ENCODE measurements at places on chromosomes 7 and 10.
A peak's percentile ranks its signal among the peaks of the same experiment; 100 is the strongest.

- DNase-seq, result no peak
Observed at GRCh38 chr10:46523962-46524471, 32.4 kb downstream of the GPRIN2 start.

DNA sequence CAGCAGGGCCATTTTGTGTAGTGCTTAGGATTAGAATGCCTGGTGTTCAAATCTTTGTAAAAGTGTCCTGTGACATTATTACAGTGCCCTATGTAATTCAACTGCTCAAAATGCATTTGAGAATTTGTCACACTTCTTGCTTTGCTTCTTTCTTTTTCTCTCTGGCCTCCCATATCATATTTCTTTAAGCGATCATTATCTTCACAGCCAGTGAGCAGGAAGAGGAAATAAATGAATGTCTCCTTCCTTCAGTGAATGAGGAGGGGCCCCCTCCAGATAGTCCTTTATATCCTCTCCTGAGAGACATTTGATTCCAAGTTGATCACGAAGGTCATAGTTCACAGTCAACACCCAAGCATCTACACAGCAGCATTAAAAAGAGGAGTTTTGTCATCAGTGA lies 425.1 kb upstream of the NPVF start:
- no peak for DNase-seq

GRCh38 chr7:130956417-130957136 lies 222.6 kb upstream of the KLF14 start:
- no peak for DNase-seq

DNA sequence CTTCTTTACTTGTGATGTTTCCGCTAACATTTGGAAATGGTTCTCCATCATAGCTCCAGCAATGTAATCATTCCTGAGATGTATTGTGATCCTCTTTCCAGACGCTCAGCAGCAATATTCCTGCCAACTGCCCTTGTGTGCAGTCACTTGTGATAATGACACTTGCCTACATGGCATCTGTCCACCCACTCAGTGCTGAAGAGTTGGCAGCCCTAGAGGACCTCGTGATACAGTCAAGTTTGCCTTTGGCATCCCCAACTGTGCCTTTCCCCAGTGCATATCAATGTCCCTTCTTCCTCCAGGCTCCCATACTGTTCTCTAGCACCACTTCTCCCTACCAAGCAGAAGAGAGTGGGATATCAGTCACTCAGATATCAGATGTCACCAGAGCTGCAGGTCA lies 64.9 kb downstream of the MYOF start:
- no peak for DNase-seq

GRCh38 chr7:105718511-105718925 lies 137.2 kb upstream of the EFCAB10 start:
- no peak for DNase-seq

DNA sequence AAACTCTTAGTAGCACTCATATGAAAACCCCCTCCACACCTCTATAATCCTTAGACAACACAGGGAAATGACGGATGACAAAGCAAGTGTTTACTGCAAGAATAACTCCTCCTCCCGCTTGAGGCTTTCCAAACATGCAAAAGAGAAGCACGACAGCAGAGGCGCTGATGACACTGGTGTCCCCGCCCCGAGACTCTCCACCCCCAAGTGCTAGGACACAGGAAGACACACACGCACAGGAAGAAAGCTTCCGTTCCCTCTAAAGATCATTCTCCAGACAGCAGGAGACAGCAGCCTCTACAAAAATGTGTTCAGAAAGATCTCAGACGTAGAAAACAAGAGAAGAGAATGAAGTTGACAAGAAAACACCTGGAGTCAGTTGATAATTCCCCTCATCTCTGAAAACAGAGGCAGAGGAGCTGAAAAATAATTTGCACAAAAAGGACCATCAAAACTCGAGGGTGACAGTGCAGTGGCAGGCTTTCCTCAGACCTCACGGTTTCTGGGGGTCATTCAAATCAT lies 90.2 kb downstream of the DLG5 start:
- DNase-seq, result peak; percentile 53

- DNase-seq, result no peak
Observed at GRCh38 chr7:106980358-106980685, 64.2 kb upstream of the PRKAR2B start.

DNA sequence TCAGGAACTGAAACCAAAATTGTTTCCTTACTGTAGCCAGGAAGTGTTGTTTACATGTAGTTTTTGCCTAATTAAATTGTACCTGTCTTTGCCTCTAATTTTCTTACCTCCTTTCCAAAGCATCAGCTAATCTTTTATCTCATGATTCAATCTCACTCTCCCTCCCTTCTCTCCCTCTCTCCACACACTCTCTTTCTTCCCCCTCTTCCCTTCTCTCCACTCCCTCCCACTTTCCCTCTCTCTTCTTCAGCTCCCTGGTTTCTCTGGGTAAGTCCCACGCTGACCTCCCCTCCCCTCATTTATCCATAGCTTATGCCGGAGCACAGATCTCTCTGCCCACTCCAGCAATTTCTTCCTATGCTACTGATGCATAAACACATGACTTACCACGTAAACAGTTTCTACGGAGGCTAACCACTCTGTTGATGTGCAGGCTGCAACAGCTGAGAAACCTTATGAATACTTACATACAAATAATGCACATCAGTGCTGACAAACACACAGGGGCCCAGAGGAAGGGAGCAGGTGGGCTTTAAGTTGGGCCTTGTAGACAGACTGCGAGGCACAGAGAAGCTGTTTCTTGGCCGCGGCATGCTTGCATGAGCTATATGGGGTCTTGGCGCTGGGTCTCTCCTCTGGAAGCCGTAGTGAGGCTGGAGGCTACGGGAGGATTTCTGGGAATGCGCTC lies 174.4 kb upstream of the PLXNA4 start:
- DNase-seq, result no peak

DNA sequence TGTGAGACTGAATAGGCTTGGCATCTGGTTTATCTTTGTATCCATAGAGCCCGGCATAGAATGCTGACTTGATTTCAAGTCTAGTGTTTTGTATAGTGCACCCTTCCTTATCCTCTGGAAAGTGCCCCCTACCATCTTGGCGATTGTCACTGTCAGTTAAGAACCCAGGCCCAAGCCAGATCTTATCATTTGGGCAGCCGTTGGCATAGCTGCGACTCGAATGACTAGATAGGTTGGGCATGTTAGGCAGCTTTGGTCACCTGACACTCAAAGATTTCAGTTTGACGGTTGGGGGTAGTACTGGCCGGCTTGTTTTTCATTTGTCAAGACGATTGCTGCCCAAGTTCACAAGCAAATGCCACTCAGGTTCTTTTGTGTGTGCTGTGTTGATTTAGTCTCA lies 6.6 kb downstream of the NIPSNAP2 start:
- DNase-seq, result no peak

GRCh38 chr10:3354174-3354900 lies 181.8 kb upstream of the PITRM1 start:
- DNase-seq, result no peak

- no peak for DNase-seq
Observed at GRCh38 chr7:151430391-151431205, 9.3 kb downstream of the CRYGN start.

- no peak for DNase-seq
Observed at GRCh38 chr10:4426866-4427265, 399.1 kb upstream of the AKR1E2 start.

GRCh38 chr7:120735791-120736190 lies 122.2 kb downstream of the TSPAN12 start:
- no peak for DNase-seq

DNA sequence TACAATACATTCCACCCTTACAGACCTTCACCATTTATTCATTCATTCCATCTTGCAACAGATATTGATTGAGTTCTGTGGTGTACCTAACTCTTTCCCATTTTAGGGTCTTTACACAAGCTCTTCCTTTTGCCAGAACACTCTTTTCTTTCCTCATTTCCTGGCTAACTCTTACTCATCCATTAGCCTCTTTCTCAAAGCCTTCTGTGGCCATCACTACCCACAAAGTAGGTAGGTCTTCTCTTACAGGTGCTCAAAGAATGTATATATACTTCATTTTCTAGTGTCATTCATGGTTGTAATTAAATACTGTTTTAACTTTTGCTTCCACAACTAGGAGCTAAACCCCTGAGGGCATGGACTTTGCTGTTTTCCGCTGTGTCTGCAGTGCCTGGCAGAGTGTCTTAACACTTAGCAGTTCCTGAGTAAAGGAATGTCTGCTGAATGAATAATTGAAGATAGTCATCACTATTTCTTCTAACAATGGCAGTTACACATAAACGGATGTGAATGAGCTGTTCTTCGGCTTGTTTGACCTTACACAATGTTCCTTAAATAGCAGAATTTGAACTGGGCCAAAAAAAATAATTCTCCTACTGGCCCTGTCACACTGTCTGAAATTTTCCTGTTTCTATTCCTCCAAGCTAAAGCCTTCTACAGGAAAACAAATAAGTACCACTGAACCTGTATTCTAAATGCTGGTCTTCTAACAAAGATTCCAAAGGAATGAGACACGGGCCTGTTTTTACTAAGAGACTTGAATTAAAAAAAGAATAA lies 15.1 kb downstream of the BCAP29 start:
- no peak for DNase-seq

DNA sequence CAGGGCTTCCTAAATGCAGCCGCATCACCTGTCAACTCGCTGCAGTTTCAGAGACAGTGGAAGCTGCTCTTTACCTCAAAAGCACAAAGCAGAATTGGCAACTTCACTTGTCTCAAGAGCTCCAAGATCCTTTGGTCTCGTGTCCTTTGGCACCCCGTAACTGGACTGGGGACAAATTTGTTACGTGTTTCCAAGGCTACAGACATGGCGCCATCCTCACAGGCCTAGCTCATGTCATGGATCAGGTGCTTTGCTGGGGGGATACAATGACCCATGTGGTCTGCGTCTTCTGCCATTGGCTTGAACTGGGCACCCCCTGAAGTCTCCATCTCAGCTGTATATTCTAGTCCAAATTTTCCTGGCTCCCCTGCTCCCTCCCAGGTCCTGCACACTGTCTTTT lies 48.6 kb downstream of the CHST3 start:
- no peak for DNase-seq

- no peak for DNase-seq
Observed at GRCh38 chr7:288671-289101, 1.3 kb upstream of the FOXL3 start.

- DNase-seq, result no peak
Observed at GRCh38 chr7:92333866-92334265, 88.1 kb downstream of the ANKIB1 start.

- no peak for DNase-seq
Observed at GRCh38 chr7:155754165-155754564, 58.1 kb downstream of the SHH start.

- DNase-seq, result no peak
Observed at GRCh38 chr7:147771344-147771743, 819.2 kb upstream of the C7orf33 start.

GRCh38 chr10:114990586-114990985 lies 52.6 kb downstream of the TRUB1 start:
- no peak for DNase-seq

DNA sequence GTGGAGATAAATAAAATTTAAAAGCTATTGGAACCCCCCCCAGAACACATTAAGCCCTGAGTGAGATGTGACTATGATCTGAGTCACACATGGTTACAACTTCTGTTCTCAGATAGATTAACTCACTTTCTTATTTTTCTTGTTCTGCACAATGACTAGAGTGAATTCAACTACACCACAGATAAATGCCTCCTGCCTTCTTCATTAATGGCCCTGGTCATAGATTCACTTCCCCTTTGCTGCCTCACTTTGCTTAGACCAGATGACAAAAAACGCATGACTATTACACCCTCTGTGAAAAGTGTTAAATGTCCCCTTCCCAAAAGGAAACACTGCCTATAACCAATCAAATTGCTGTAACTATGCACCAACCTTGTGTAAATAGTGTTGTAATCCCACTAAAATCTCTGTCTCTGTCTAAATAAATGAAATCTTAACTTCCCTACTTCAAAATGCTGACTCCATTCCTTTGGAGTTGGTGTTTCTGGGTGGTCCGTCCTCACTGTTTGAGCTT lies 49.4 kb downstream of the AKR1D1 start:
- DNase-seq, result no peak

- DNase-seq, result no peak
Observed at GRCh38 chr7:82325416-82325815, 118.2 kb downstream of the CACNA2D1 start.

DNA sequence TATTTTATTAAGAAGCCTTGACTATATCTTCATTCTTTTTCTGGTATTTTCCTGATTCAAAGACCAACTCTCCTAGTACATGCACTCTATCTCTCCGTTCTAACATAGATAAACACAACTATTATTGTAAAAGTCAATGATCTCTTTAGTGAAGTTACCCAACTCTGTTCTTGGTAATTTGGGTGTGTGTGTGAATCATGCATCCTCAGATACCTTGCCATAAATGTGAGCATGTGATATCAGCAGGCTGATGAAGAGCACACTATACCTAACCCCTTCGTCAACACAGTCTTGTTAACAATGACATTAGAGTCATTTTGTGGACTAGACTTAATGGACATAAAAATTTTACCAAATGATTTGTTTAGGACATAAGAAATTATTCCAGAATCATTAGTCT lies 1122.1 kb downstream of the XPNPEP1 start:
- DNase-seq, result no peak

DNA sequence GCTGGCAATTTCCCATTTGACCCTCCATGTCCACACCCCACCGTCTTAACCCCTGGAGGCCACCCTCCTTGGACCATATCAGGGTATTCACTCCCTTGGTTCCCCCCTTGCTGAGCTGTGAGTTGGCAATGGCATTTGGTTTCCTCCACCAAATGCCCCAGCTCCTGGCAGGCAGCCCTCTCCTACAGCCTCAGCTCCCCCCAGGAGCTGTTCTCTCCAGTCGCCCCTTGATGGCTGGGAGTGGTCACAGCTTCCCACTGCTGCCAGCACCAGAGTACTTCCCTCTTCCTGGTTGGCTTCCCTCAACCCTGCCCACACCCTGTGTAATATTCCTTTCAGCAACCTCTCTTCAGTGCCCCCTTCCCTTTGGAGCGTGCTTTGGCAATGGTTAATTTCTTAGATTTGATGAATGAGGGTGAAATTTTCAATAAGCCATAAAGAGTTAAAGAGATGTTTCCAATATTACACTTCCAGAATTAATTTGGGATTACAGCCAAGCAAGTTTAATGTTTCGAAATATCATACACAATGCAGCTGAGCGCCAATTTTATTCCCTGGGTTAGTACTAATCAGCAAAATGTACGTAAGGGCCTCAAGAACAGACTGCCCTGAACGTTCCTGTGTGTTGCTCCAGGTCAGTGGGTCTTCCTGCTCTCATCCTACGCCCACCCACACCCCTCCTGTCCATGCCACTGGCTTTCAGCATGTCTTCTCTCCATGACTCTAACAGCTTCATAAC lies 207.1 kb upstream of the NFE2L3 start:
- DNase-seq, result no peak

GRCh38 chr10:66695046-66695445 lies 230.8 kb upstream of the LRRTM3 start:
- no peak for DNase-seq
